ENCODE measurements at places on chromosomes 3 and 15. TPM values are rescaled to one million over a fixed set of nuclear protein-coding genes. Genes with fewer than 3 reads are reported as not detected.

GRCh38 chr3:178172121-178172520, 364.1 kb upstream of the KCNMB2 start:
- DNase-seq: no peak

The ABCF3 gene
- total RNA-seq: 63.9 TPM

GRCh38 chr15:72566973-72567372, 87.5 kb upstream of the GOLGA6B start:
- DNase-seq: no peak

DNA sequence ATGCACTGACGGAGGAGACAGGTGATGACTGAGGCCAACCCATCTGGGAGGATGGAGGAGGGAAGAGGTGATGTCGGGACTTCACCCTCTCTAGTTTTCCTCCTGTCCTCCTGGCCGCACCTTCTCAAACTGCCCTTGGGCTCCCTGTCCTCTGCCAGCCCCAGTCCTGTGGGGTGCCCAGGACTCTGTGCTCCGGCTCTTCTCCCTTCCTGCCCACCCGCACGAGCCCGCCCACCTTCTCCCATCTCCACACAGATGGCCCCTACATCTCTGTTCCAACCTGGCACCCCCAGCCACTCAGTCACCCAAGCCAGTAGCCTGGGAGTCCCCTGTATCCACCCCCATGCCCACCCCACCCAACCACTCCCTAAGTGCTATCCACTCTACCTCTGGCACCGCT, 206.7 kb upstream of the LINGO1 start:
- no peak for DNase-seq

The KATNBL1 gene
- 66.0 TPM for total RNA-seq

DNA sequence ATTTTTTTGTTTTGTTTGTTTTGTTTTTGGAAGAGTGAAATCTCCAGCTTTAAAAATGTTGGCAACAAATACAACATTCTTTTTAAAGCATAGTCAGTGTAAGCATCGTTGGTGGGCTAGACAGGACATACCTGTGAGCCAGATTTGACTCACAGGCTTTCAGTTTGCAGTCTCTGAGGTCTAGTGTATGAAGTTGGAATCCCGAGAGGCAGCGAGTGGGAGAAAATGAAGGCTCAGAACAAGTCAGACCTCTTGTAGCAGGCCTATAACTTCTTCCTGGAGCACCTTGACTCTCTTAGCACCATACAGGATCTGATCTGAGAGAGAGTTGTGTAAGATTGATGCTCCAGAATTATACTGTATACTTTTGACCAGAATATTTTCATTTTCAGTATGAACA, 60.2 kb downstream of the CNTN4 start:
- DNase-seq: no peak

The MOBP gene
- total RNA-seq: not detected

The GPR176 gene
- total RNA-seq: 3.7 TPM

The PLSCR5 gene
- total RNA-seq: not detected

DNA sequence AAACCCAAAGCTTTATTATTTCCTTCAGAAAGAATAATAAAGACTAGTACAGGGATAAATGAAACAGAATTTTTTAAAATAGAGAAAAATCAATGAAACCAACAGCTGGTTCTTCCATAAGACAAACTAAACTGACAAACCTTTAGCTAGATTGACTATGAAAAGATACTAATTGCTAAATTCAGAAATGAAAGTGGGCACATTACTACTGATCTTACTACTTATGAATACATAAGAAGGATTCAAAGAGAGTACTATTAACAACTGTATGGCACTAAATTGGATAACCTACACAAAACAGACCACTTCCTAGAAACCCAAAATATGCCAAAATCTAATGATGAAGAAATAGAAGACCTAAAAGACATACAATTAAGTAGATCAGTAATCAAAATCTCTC, 278.2 kb downstream of the ISL2 start:
- no peak for DNase-seq

DNA sequence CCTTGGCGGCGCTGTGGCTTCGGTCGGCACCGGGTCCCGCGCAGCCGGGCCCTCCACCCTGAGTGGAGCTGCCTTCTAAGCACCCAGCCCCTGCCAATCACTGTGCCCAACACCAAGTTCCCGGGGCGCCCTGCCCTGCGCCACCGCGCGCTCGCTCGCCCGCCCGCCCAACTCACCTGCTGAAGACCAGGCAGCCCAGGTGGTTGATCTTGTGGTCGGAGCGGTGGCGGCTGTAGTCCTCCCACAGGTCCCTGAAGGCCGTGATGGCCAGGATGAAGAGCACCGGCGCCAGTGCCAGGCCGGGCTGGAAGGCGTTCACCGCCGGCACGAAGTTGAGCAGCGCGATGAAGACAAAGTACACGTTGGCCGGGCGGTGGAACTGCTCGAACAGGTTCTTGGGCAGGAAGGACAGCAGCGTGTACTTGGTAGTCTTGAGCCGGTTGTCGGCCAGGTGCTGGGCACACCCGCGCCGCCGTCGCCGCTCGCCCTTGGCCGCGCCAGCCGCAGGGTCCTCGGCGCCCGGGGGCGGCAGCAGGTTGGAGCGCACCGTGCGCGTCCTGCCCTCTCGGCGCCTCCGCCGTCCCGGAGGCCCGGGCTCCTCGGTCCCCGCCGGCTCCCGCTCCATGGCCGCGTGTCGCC, 536 bp downstream of the ATP10A start:
- no peak for DNase-seq

GRCh38 chr3:10941972-10942371, 50.6 kb upstream of the SLC6A1 start:
- peak; percentile 25 for DNase-seq

DNA sequence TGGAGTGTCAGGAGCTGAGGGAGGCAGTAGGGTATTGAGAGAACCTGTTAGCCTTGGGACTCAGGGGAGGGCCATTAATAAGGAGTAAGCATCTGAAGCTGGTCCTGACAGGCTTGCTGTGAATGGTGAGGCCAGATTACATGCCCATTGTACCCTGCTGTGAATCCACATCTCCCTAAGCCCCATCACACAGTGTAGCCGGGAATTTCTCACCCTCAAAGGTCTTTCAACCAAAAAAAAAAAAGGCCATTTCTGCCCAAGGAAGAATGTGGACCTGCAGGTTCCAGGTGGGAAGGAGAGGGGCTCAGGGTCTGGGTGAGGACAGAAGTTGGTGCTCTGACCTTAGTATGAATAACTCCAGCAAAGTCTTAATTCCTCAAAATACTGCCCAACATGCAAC, 37.2 kb downstream of the MAGEF1 start:
- no peak for DNase-seq

GRCh38 chr15:101063891-101064794, 145.0 kb downstream of the LRRK1 start:
- DNase-seq: no peak

The BMF gene
- 18.0 TPM for total RNA-seq

DNA sequence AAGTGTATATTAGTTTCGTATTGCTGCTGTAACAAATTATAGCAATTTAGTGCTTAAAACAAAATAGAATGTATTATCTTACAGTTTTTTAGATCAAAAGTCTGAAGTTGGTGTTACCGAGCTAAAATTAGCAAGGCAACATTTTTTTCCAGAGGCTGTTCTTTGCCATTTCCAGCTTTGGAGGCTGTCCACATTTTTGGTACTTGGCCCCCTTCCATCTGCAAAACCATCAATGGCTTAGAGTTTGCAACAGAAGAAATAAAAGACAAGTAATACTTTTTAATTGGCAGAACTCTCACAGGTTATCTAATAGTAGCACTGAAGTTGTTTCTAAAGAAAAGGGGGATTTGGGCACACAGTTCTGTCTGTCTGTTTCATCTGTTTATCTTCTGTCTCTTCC, 1248.5 kb downstream of the ROBO1 start:
- DNase-seq: no peak

- no peak for DNase-seq
These were observed 36.7 kb downstream of the IFT57 start for GRCh38 chr3:108185536-108185935.

DNA sequence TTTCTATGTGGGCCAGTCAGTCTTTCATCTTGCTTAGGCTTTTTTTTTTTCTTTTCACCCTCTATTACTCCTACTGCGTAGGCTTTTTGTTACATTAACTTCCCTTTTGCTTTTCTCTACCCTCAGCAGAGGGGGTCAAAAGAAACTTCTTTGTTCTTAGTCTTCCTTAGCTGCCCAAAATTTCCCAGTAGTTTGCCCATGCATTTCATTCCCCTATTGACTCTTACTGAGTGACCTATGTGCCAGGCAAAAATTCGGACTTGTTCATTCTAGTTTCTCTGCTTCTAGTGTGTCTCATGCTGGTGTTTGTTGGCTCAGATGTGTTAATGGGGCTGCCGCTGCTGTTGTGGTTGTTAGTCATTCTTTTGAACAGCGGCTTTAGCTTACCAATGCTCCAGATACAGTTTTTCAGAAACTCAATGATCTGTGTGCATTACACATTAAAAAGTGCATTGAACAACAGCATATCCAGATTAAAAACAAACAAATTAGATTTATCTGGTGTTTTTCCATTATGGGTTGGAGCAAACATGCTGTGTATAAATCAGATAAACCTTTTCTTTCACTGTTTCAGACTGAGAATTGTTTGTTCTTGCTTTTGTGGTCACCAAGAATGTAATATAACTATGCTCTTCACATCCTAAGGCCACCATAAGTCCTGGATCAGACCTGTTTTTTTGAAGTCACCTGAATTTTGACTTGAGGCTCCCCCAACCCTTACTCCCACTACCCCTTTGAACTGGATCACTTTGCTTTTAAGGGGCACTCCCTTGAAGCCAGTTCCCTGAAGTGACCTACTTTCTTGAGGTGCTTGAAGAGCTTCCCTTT, 43.1 kb downstream of the PDE8A start:
- DNase-seq: no peak

DNA sequence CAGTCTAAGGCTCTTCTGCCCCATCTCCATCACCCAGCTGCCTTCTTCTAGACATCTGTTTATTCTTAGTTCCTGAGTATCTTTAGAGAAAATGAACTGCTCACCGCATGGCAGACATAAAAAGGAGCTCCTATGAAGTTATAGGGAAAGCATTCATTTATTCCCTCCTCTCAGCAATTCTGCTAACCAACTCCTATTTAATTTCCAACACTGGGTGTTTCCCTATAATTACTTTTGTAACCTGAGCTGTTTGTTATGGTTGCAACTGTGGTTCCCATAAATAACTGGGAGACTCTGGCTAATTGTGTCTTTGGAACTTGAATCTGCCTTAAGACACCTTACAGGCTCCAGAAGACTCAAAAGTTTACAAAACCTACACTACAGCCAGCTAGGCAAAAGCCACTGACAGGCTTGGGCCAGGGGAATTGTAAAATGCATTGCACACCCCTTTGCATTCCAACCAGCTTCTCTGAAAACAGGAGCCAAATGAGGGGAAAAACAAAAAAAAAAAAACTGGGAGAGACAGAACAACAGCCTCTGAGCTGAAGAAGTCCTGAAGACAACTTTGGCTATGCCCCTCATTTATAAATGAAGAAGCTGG, 231.5 kb upstream of the FEZF2 start:
- no peak for DNase-seq

The NR2E3 gene
- total RNA-seq: not detected

The GPR160 gene
- total RNA-seq: 0.21 TPM

DNA sequence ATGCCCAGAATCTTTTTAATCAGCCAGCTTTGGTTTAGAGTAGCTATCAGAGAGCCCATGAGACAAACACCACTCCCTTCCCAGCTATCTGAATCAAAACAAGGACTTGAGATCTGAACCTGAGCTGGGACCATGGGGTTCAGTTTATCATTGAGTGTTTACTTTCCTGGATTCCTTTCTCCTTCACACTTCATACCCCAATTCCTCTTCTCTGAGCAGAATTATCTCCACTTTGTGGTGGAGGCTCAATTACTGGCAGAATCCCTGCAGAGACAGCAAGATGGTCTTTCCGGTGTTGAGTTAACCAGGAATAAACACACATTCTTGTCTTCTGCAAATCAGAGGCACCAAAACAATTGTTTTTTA, 102.4 kb downstream of the RPL22L1 start:
- no peak for DNase-seq

DNA sequence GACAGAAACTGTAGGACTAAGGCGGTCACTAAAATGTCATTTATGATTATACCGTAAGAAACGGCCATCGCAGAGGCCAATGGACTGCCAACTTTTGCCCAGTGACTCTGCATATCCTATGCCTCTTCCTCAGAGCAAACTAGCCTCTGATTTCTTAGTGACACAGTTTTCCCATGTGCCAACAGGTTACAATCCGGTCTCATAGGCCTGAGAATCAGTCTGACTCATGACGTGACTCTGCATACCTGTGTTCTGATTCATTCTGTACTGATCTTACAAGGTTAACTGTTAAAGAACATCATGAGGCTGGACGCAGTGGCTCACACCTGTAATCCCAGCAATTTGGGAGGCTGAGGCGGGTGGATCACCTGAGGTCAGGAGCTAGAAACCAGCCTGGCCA, 17.8 kb downstream of the RUBCN start:
- no peak for DNase-seq

DNA sequence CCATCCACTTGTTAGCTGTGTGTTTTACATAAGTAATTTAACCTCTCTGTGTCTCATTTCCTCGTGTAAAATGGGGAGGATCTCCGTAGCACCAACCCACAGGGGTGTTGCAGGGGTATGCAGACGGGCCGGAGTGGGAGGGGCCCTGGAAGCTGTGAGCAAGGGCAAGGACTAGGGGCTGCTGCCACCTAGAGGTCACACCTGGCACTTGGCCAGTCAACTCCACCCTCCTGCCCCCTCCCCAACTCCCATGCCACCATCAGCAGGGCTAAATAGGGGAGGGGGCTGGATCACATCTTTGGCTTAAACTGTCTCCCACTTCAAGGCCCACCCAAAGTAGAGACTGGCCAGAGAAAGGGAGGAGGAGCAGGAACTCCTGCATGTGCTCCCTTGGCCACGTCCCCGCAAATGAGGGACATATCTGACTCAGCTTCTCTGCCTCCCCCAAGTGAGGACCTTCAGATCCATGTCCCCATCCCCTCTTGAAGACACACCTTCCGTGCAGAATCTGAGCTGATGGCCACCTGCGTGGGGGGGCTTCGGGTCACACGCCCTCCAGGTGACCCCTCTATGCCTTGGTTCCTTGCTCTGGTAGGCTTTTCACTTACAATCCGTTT, 2.6 kb downstream of the CCDC9B start:
- DNase-seq: peak; percentile 79

DNA sequence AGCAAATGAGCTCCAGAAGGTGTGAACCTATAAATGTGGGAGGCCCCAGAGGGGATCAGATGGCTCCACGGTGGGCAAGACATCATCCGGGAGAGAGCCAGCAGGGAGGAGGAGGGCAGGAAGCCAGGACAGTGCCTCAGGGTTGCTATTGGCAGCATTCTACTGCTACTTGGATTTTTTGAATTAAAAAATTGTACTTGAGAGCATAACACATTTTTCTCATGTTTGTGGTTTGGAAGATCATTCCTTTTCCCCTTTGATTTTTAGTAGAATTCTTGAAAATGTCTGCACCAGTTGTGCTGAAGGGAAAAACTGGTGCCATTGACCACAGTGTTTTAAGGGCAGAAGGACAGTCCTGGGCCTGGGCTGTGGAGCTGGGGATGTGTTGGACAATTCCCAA, 59.2 kb downstream of the LYZL4 start:
- DNase-seq: no peak

DNA sequence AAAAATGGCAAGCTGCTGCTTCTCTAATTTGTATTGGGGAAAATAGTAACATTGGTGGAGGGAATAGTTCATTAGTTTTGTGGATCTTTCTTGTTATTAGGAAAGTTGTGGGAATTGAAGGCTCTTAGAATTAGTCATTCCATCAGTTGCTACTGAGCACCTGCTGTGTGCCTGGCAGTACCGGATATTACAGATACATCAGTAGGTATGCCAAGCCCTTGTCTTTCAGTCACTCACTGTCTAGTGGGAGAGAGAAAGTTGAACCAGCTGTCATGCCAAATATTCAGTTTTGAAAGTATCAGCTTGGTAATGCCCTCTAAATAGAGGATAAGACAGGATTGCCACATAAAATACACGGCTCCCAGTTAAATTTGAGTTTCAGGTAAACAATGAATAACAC, 32.5 kb downstream of the IGSF10 start:
- no peak for DNase-seq

Data from neural crest cell (in vitro differentiated cells).